ENCODE measurements at places on chromosomes 7 and 10.

DNA sequence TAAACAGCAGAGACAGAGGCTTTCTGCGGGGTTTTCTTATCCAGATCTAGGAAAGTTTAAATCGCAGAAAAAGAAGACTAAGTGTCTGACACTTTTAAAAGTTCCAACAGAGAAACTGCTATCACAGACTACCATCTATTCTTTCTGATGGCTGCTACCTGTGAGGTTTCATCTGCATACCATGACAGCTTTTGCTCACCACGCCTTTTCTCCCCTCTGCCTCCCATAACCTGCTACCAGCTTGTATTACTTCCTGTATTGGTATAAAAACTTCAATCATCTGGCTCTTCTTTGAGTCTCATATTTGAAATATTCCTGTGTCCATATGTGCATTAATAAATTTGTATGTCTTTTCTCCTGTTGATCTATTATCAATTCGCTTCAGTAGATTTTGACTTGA, 34.1 kb upstream of the RTKN2 start:
- DNase-seq, result no peak

DNA sequence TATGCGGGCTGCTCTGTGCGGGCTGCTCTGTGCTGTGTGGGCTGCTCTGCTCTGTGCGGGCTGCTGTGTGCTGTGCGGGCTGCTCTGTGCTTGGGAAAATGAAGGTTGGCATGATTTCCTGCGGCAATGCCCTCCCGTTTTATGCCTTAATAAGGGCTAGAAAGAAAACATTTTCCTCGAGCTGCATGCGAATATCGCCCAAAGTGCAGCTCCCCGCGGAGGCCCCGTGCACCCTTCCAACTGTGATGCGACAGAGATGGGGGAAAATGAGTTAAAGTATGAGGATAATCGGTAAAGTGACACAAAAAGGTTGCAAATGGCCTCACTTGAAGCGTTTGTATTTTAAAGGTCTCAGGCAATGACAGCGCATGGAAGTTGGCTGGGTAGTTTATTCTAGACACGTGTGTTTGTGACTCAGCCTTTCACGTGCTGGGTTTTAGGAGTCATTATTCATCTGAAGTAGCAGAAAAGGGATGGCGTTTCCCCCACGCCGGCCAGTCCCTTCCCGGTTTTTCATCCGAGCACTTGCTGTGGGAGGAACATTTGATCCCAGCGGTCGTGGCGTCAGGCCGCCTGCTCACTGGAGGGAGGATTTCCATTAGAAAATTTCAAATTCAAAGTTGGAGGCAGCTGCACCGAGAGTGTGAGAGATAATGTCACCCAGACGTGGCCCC, 220.7 kb downstream of the ADARB2 start:
- DNase-seq, result no peak

DNA sequence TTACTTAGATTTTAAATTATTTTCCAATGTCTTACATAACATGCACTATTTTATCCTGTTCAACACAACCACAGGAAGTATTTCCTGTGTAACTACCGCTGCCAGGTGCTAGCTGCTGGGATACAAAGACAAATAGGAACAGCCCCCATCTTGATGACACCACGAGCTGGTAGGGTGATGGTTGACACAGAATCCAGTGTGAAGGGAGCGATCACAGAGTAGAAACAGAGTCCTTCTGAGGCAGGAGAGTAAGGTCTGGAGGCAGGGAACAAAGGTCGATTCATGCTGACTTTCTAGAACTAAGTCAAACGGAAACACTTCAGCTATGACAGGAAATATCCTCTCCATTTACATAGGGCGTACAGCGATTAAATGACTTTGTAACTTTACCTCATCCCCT, 232.3 kb downstream of the ADAM12 start:
- no peak for DNase-seq

DNA sequence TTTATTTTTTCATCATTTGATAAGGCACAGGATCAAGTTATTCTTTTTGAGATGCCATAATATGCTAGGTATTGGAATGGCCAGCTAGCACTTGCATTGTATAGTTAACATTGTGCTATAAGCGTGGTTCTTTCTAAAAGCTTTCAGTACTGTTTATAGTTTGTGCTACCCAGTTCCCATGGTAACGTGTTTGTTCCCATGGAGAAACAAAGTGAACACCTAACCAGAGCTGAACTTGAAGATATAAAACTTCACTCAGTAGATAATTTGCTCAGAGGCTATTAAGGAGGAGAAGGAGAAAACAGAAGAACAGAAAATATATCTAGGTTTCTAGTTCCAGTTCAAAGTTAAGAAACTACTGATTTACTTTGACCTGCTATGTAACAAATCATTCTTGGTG, 23.6 kb upstream of the ITGB8 start:
- no peak for DNase-seq

DNA sequence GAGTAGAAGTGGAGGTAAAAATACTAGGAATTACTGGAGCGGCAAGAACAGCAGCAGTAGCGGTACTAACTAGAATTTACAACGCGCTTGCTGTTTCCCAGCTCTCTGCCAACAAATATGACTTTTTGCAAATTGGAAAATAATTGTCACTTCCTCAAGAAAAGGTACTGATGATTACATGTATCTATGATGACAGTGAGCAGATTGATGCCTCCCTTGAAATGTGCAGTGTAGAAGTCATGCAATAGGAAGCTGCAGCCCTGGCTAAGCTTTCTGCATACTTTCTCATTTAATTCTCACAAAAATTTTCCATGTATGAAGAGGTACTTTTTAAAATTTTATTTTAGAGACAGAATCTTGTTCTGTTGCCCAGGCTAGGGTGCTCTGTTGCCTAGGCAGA, 49.9 kb downstream of the ANK3 start:
- DNase-seq, result no peak

DNA sequence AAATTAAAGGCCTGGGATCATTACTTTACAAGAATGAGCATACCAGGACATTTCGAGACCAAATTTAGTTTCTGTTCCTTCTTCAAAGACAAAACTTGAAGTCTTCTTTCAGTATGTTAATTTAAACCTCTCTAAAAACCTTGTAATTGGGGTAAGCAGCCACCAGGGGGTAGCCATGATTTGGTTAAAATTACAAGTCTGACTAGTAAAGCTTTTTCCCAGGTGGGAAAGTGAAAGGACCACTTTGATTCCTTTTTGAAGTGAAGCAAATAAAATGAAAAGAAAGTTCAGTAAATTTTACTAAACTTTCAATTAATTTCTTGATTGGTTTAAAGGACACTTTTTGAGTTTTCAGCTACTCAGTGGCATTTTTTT, 294.3 kb downstream of the BBS9 start:
- peak; percentile 23 for DNase-seq

DNA sequence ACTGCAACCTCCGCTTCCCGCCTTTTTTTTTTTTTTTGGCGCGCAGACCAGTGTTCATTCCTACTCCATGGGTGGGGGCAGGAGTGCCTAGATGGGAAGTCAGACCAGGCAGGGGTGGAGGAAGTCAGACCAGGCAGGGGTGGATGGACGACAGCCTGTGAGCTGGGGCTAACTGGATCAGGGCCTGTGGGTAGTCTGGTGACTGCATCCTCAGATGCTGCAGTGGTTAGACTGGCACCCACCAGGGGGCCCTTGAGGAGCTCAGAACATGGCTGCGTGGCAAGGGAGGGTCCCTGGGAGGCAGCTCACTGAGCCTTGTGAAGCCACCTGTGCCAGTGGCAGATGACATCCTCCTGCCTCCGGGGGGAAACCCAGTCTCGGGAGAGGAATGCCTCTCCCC, 35.1 kb downstream of the RCC1L start:
- DNase-seq, result no peak

DNA sequence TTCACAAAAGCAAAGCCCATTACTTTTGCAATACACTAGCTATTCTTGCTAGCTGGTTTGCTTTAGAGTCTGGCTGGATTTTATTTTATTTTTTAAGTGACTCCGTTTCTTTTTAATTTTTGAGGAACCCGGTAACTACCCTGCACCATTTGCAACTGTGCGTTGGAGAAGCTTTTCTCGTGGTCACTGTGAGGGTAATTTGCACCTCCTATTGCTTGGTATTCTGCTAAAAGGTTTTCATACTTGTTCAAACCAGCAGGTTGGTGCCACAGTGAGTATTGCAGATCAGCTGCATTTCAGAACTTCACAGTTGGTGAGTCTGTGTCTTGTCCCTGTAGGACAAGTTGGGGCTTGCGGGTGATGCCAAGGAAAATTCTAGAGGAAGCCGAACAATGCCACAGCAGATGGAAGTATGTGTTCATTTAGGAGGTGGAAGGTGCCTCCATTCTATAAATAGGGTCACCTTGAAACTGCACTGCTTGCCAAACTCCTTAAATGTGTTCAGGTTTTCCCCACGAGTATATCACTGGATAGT, 3.9 kb upstream of the NMT2 start:
- no peak for DNase-seq

DNA sequence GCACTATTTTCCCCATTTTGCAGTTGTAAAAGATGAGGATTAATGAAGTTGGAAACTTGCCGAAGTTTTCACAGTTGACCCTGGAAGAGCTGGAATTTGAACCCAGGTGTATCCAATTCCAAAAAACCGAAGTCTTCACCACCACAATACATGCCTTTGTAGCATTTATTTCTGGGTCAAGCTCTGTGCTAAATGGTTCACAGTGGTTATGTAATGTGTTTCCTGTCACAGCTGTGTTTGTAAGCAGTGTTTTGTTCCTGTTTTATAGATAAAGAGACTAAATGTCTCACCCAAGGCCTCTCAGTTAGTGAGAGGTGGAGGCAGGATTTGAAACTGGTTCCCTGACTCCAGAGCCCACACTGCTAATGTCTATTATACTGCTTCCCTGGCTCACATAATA, 17.6 kb downstream of the SFTPA2 start:
- peak; percentile 17 for DNase-seq

DNA sequence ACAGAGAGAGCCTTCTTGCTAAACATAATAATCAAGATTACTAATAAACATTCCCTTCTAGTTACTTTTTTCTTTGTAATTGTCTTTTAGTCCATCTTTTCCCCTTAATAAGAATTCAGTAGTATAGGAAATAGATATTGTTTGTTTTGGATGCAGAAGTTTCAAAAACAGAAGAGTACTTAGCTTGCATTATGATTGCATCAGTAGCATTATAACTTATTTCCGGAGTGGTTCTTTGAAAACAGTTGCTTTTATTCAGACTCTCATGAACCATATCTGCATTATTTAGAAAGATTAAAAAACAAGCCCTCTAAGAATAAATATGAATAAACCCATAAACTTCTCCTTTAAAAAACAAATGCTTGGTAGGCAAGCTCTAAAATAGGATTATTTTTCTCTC, 34.0 kb upstream of the DKK1 start:
- DNase-seq, result no peak

DNA sequence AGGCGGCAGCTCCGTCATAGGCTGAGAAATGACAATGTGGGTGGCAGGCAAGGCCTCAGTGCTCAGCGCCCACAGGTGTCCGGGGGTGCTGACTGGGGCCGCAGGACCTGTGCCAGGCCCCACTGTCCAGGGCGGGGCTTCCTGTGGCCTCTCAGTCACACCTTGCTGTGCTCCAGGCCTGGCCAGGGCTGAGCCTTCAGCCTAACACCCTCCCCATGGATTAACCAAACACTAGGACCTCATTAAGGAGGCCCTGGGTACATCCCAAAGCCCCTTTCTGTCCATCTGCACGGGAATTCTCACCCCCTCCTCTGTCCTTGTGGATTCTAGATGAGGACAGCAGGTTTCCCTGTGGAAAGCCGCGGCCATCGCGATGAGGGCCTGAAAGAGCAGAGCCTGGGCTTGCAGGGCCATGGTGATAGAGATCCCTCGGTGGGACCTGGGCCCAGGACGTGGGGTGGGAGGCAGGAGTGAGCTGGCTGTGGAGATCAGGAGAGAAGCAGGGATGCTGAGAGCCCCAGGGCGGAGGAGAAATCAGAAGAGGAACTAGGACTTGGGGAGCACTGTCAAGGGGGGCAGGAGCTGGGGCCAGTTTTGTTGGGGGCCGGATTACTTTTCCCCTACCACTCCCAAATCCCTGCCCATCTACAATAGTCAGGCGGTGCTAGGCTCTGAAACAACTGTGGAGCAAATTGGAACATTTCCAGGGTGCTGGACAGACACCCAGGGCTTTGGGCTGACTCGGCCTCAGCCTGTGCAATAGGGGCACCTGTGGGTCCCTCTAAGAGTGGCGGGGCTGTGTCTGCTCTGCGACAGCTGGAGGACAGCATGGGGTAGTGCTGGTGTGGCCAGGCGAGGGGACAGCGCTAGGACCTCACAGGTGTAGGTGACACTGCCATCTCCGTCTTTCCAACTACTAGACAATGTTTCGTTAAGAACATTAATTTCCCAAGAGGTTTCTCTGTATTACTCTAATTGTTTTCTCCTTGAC, 23.3 kb upstream of the MNX1 start:
- no peak for DNase-seq

DNA sequence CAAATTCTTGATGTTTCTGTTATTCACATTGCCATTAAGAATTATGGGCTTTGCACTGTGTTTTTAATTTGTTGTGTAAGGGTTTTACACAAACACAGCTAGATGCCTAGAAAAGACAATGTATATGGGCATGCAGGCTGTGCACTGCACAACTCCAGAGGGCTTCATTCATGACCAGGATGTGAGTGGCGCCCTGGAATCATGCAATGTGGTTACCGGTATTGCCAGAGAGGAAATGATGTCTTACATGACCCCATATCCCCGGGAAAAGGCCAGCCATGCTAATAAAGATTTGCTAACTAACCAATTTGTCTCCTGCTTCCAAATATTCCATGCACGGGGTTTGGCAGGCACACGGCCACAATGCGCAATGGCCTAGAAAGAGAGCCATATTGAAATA, 16.9 kb downstream of the KCNMA1 start:
- peak; percentile 57 for DNase-seq

GRCh38 chr10:38007551-38007950, 2.9 kb upstream of the ZNF33A start:
- DNase-seq, result no peak

GRCh38 chr10:123967626-123968243, 76.1 kb upstream of the CPXM2 start:
- peak; percentile 66 for DNase-seq

- DNase-seq, result no peak
Observed at GRCh38 chr7:141584935-141585334, 33.7 kb downstream of the AGK start.

- no peak for DNase-seq
Observed at GRCh38 chr7:43754596-43754995, 3.9 kb upstream of the BLVRA start.

DNA sequence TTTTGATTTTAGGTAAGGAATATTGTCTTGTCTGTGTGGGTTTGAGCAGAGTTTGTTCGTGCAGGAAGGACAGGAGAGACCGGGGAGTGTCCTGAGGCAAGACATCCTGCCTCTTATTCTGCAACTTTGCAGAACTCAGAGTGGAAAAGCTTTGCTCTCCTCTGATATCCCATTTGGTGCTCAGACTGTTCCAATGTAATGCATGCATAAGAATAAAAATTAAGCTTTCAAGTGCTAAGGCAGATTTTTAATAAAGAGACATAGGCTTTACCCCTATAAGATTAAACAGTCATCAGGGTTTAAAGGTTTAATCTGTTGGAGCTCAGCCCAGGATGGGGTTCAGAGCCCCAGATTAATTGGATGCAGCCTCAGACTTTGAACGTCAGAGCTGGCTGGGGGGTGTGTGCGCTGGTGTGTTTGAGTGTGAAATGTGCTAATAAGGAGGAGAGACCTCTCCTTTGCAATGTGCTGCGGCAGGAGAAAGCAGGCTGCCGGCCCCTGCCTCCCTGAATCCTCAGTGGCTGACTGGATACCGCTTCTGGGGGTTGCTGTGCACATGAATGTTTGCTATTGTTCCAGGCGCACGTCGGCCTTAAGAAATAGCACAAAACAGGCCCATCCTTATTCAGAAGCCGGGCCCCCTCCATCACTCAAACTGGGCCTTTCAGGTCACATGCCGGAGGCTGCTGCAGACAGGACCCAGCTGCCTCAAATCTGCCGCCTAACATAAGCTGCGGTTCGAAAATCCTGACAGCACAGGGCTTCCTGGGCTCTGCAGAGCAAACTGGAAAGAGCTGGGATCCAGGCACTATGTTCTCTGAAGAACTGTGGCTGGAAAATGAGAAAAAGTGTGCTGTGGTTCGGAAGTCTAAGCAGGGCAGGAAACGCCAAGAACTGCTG, 84.1 kb upstream of the PRR15 start:
- DNase-seq, result no peak

All from Kasumi-1 (cell line).